ENCODE measurements at places on chromosomes 12 and 14.

GRCh38 chr12:45166056-45166455 is 49.8 kb upstream of the ANO6 start:
- DNase-seq: no peak

- no peak for DNase-seq
Measured at GRCh38 chr12:91921555-91921954, 224.1 kb downstream of the BTG1 start.

GRCh38 chr14:93271111-93271510 is 61.7 kb downstream of the BTBD7 start:
- no peak for DNase-seq

- DNase-seq: no peak
Measured at GRCh38 chr12:119375075-119375882, 40.8 kb downstream of the CCDC60 start.

DNA sequence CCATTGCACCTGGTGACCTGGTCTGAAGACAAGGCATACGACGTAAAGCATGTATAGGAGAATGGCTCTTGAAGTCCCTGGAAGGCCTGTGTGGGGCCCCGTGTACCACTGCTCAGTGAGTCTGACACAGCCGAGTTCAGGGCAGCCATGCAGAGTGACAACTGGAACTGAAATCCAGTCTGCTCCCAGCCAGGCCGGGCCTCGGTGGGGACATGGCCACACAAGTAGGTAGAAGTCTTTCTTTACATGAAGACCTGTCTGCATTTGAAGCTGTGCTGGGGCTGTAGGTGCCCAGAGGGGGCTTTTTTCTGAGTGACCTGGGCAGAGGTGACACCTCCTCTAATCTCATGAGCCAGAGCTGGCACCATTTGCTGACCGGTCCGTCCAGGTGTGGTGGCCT is 35.7 kb downstream of the ADGRD1 start:
- no peak for DNase-seq

DNA sequence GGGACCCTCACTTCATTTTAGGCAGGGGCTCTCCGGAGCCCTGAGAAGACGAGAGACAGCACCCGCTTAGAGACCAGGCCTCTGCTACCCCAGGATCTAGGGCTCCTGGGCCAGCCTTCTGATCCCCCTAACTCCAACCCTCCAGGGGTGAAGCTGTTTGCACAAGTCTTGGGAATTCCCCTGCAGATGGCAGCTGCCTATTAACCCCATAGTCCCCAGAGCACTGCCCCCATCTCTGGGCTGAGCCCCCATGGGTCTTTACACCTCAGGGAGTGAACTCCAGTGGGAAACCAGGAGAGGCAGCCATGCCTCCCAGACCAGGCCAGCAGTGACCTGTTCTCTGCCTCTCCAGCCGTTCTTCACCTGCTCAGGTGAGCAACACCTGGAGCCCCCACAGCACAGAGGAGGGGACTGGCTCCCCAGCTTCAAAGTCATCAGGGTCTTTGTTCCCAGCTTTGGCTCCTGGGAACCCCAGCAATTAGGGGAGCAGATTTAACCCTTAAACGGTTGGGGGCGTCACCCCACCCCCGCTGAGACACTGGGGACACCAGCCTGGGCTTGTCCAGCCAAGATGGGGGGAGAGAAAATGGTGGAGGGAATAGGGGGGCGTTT is 2.3 kb downstream of the WNT10B start:
- no peak for DNase-seq

DNA sequence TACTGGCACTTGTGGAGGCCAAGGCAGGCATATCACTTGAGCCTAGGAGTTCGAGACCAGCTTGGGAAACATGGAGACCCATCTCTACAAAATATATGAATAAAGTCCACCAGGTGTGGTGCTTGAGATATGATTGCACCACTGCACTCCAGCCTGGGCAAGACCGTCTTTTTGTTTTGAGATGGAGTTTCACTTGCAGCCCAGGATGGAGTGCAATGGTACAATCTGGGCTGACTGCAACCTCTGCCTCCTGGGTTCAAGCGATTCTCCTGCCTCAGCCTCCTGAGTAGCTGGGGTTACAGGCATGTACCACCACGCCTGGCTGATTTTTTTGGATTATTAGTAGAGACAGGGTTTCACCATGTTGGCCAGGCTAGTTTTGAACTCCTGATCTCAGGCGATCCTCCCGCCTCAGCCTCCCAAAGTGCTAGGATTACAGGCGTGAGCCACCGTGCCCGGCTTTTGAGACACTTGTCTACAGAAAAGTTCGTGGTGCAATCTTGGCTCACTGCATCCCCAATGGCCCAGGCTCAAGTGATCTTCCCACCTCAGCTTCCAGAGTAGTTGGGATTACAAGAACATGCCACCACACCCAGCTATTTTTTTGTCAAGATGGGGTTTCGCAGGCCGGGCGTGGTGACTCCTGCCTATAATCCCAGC is 16.3 kb upstream of the ATP5F1B start:
- no peak for DNase-seq

DNA sequence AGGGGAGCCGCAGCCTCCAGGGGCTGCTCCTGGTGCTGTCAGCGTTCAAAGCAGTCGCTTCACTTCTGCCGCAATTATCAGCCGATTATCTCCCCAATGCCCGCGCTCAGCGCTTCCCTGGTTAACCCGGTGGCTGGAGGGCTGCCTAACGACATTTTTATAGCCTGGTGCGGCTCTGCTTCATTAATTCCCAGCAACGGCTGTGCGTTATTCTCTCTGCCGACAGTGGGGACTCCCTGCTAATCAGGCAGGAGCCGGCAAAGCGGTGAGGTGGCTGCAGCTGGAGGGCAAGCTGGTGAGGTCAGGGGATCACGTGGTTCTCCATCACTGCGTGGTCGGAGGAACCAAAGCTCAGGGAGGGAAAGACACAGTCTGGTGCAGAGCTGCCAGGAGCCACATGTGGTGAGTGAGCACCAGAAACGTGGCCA is 62.9 kb downstream of the GLRX5 start:
- DNase-seq: no peak

GRCh38 chr14:80110721-80111120 is 100.6 kb downstream of the DIO2 start:
- DNase-seq: no peak

DNA sequence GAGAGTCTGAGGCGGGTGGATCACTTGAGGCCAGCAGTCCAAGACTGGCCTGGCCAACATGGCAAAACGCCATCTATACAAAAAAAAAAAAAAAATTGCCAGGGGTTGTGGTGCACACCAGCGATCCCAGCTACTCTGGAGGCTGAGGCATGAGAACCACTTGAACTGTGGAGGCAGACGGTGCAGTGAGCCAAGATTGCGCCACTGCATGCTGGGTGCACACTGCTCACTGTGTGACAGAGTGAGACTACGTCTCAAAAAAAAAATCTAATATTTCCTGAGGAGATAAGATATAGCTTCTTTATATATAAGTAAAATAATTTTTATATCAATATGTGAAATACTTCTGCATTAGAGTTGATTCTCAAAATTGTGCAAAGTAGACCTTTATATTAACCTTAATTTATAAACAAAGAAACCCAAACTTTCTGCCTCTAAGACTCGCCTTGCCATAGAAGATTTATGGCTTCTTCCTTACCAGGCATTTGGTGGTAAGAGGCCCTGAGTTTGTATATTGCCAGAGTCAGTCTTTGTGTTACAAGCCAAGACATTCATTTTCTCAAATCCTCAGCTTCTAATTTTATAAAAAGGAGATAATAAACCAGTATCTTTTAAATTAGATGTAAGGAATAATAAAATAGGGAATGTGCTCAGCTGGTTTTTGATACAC is 1226.7 kb downstream of the FLRT2 start:
- no peak for DNase-seq

DNA sequence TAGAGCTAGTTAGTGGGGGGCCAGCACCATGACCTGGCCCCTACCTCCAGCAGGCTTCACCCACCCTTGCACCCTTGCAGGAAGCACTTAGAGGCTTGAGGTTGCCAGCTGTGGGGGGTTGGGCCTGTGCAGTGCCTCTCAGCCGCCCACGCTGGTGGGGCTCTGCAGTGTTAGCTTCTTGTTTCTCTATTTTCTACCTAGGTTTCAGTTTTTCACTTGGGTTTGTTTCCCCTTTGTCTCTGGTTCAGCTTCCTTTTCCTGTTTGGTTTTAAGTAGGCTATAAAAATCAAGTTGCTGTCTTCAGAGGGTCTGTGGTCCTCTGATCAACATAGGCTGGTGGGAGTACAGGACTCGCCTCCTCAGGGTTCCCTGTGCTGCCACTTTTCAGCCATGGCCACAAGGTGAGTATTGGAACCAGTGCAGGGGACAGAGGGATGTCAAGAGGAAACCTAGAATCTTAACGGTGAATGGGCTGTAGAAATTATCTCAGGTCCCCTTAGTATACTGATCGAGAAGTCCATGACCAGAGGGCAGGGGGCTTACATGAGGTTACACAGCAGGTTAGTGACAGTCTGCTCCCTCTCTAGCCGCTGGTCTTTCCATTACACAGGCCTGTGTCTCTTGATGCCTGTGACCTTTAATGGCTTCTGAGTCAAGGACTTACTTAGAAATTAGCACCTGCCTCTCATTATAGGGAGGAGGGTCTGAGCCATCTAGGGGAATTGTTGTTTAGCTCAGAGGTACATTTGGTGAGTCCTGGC is at the start of gene EVL:
Gene EVL, plus strand, starts transcription at position 312 of the 761 bp plus-strand sequence. Its CDS starts 79 bp downstream, at position 391.
- DNase-seq: no peak

- no peak for DNase-seq
Measured at GRCh38 chr12:66620688-66621087, 58.2 kb downstream of the GRIP1 start.

DNA sequence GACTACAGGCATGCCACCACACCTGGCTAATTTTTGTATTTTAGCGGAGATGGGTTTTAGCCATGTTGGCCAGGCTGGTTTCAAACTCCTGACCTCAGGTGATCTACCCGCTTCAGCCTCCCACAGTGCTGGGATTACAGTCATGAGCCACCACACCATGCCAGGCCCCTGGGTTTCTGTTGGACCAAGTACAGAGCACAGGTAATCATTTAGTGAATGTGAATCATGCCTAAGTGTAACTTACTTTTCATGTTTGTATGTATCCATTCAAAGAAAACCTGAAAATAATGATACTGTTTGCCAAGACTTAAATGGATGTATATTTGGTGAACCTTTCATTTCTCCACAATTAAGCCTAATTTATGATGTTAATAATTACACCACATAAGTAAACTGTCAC is 65.9 kb downstream of the FGD6 start:
- DNase-seq: no peak

DNA sequence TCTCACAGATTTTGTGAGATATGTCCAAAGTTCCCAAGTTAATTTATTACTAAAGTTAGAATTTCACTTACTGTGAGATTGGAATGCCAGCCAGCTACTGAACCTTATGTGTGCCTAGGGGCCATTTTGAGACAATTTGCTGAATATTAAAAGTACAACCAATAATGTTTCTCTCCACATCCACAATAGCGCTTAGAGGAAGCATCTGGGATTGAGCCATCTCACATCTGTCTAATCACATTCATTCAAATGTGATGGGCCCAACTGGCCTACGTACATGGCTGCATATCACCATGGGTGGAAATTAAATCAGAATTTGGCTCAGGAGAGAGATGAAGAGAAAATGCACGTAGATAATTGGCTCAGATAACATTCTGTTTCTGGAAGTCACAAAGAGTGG is 1294.0 kb downstream of the AACS start:
- no peak for DNase-seq

GRCh38 chr14:71488703-71489191 is 443.5 kb upstream of the RGS6 start:
- no peak for DNase-seq

DNA sequence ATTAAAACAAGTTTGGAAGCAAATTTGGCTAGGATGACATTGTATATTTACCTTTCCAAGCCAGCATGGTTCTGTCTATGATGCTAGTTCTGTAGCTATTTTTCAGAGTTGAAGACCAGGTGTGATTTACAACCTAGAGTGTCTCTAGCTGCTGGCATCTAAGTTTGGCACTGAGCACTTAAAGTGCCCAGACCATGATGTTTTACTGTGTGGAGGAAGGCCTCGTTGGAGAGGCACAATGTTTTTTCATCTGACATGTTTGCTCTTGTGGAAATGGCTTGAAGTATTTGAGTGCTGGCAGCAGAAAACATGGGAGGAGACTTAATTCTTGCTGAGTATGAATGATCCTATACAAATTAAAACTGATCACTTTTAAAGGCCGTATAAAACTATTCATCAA is 13.0 kb upstream of the C12orf71 start:
- DNase-seq: no peak

- no peak for DNase-seq
Measured at GRCh38 chr14:63288853-63289252, 29.9 kb downstream of the GPHB5 start.

- DNase-seq: no peak
Measured at GRCh38 chr12:94674835-94675234, 24.5 kb upstream of the TMCC3 start.

- peak; percentile 48 for DNase-seq
Measured at GRCh38 chr12:47082283-47082682, 2.5 kb upstream of the AMIGO2 start.

DNA sequence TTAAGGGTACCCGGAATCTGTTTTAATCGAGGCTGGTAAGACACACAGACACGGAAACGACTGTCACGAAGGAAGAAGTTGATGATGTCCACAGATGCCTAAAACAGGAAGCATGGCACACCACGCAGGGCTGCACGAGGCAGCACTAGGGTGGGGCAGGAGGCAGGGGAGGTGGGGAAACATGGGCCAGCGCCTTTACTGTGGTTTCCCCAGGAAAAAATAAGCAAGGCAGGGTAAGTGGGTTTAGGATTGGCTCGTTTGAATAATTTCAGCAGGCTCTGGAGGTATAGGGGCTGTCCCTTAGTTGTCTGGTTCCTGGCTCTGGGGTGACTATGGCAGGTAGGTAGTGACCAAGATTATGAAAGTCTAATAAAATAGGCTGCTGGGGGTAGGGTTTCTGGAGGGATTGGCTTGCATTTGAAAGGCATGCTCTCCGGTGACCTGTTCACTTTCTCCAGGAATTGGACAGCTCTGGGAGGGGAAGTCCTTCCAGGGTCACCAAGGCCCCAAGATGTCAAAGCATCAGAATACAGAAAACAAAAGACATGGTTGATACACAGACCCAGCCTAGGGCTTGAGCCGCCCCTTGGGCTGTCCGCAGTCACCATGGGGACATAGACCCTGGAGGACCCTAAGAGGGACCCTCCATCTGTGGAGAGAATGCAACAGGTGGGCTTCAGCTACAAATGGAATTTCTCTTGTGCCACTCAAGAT is 35.3 kb downstream of the MAP1LC3B2 start:
- DNase-seq: no peak

DNA sequence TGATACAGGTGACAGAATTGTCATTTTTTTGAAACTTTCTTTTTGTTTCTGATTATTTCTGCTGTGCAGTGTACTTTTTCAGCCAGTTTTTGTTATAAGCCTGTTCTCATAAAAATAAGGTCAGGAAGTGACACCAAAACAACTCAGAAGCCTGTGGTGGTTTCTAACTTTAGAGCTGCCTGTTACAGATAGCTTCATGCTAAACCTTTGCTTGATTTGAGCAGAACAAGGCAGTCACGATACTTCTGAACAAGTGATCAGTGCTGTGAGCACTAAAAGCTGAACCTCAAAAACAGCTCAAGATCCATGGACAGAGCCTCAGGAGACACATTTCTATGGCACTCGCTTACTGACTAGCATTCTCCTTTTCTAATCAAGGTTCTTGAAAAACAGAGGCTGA is 82.0 kb downstream of the PRKCH start:
- DNase-seq: no peak

Data from SW 1271 (cell line).